ENCODE measurements at places on chromosomes 6 and 20.

DNA sequence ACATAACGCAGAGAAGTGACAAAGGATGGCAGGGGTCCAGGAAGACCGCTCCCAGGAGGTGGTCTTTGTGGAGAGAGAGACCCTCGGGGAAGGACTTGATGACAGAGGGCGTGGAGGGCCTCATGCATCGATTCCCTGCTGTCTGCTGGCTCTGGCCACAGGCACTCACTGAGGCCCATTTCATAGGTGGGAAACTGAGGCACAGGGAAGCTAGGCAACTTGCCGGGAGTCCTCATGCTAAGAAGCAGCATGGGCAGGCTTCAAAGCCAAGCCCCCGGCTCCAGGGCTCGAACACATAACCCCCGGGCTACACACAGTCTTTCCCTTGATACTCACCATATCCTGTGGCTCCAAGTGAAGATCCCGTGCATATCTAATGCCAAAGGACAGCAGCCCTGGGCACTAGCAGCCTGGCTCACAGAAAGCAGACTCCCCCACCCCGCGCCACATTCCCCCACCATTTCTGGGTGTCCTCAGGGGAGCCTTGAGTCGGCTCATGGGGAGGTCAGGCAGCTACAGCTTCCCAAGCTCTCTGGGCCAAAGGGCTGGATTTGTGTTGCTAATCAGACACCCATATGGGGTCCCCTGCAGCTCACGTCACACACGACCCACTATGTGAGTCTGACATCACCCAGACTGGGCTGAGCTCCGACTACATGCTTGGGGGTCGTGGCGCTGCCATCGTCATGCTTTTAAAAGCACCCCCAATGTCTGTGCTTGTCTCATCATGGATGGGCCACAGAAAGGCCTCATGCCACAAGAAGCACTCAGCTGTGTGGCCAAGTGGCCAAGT lies 130.9 kb upstream of the PMEPA1 start:
- no peak for DNase-seq

DNA sequence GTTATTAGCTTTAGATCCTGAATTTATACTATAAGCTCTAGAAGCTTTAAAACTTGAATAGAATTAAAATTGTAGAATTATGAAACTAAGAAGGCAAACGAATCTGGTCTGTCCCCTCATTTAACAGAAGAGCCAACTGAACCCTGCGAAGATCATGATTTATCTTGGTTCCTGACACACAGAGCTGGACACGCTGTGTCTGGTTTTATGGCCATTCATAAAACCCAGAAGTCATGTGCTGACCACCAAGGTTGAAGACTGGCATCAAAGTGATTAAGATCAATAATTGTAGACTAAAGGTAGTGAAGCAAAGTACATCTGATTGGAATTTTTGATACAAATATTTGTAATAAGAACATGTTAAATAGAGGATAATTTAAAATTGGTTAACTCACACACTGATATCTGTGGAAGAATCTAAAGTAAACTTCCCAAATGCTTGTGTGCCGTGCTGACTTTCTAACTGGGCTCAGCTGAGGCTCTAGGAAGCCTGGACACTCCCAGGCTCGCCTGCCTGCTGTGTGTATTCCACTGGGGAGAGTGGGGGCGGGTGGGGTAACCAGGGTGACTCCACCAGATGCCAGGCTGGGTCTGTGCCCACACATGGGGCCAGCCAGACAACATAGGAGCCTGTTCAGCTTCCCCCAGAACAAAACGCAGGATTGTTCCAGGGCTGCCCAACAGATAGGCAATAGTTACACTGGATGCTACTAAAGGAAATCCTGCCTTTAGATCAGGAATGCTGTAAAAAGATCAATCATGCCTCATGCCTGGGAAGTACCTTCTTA lies 42.1 kb upstream of the SLC22A3 start:
- DNase-seq = no peak

DNA sequence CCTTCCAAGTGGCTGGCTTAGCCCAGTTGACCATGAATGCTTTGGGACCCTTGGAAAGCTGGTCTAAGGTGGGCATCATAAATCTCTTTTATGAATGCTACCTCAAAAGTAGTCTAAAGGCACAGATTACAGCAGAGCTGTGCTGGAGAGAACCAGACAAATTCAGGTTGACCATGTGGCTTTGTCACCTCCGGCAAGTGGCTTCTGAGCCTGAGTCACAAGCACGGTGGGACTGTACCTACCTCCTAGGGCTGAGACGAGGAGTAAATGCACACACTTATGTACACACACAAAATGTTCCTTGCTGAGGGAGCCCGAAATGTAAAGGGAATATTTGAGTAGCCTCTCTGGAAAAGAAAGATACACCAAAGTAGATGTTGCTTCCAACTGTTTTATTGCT lies 155.9 kb downstream of the NFATC2 start:
- no peak for DNase-seq

DNA sequence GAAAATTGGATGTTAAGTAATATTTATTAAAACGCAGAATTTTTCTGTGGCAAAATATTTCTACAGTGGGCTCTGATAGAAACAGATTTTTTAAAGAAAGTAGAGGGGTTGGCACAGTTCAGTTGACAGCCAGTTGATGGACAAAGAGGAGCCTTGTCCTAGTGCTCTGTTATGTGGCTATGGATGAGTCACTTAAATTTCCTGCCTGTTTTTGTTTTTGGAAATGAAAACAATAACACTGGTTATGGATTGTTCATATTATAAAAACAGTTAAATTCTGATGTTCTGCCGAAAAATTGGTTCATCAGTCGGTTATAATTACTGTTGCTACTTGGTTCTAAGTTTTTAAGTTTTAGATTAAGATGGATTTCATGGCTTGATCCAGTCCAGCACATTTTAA lies 42.8 kb downstream of the MYO6 start:
- DNase-seq = no peak

GRCh38 chr6:31426395-31427354 lies 23.3 kb downstream of the MICA start:
- no peak for DNase-seq
